Activated CD4-positive, alpha-beta T cell treated with anti-CD3 and anti-CD28 coated beads, Interleukin-2, Interleukin-6, amounts not matched to agents 100 ng/mL and 50 ng/mL, durations not matched to agents 16 hours and 8 hours (primary cell): ENCODE measurements at places on chromosomes 12 and 14.
A peak's percentile ranks its signal among the peaks of the same experiment; 100 is the strongest.

DNA sequence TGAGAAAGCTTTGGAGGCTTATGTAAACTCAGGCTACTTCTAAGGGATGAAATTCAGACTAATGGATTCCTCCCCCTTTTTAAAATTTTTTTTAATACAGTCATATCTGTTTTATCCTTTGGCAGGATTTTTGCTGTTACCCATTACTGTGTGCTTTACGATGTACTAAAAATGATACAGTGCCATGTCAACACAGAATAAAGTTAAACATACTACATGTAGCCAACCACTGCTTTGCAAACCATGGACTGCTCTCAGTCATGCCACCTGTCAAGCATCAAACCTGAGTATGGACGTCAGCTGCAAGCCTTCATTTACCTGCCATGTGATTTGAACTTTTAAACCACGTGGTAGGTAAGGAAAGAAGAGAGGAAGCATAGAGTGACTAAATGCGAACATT, 325.8 kb downstream of the FUT8 start:
- DNase-seq, result no peak

DNA sequence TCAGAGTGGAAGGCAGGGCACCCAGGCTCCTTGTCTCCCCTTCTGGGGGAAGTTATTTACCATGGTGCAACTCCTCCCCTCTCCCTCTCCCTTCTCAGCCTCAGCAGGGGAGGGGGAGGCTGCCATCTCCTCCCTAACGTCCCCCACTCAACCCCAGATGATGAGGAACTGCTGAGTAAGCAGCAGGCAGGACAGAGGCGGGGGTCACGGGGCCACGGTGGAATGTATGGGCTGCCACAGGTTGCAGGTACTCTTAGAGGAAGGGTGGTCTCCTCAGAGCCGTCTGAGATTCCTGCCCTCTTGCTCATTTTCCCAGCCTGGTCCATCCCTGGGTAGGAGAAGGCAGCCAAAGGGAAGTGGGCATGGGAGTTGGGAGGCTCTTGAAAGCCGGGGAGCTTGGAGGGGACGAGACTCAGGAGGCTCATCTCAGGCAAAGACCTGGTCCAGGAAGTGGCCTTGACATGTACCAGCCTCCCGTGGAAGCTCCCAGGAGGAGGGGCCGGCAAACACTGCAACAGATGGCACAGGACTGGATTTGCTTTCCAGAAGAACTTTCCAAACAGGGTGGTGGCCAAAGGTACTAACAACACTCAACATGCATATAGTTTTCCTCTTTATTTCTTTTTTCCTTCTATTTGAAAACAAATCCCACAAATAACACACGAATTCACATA, 19.0 kb downstream of the RIN3 start:
- DNase-seq, result no peak

DNA sequence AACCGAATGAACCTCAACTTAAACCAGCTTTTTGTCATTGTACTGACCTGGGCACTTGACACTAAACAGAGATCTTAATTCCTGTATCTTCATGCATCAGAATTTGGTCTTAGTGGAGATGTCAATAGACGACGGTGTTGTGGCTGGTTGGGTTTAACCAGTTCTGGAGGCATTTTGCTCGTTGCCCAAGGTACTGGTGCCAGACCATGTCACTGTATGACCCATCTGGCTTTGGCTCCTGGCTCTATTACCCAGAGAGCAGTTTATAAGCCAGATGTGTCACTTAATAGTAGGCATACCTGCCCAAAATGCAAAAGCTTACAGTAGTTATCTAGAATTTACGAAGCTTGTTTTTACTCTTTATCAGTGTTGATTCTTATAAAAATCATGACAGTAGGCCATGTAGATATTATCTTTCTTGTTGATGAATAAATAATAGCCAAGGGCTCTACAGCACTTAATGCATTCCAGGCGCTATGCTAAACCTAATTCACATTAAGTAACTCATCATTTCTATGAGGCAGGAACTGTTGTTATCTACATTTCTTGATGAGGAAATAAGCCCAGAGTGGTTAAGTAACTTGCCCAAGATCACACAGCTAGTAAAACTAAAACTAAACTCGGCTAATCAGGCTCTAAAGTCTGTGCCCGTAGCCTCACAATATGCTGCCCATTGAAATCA, 179.7 kb upstream of the HIF1A start:
- no peak for DNase-seq

GRCh38 chr14:54127526-54127925, 170.9 kb upstream of the BMP4 start:
- no peak for DNase-seq

DNA sequence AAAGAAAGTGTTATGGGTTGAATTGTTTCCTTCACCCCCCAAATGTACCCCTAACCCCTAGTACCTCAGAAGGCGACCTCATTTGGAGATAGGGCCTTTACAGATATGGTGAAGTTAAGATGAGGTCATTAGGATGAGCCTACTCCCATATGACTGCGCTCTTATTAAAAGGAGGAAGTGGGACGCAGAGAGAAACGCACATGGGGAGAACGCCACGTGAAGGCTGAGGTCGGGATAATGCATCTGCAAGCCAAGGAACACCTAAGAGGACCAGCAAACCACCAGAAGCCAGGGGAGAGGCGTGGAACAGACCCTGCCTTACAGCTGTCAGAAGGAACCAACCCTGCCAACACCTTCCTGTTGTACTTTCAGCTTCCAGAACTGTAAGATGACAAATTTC, 1.7 kb upstream of the NRIP2 start:
- DNase-seq, result no peak

- no peak for DNase-seq
Observed at GRCh38 chr12:117009759-117010158, 89.5 kb downstream of the TESC start.

DNA sequence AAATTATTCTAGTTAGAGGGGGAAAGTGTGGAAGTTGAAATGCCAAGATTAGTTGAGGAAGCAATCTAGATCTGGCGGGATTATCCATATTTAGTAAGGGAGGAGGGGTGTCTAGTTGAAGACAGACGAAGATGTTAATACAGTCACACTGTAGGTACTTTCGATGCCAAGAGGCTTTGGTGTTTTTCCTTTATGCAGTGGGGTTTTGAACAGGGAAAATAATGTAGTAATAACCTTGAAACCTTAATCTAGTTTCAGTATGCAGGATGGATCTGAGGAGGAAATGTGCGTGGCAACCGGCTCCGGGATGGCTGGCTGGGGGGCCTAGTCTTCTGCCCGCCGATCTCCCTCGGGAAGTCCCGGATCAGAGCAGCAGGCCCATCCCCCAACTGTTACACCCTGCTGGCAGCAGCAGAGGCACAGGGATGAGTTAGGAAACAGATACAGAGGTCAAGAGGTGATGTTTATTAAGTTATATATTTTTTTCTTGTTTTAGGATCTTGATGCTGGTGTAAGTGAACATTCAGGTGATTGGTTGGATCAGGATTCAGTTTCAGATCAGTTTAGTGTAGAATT, 27.4 kb downstream of the MDM2 start:
- no peak for DNase-seq

DNA sequence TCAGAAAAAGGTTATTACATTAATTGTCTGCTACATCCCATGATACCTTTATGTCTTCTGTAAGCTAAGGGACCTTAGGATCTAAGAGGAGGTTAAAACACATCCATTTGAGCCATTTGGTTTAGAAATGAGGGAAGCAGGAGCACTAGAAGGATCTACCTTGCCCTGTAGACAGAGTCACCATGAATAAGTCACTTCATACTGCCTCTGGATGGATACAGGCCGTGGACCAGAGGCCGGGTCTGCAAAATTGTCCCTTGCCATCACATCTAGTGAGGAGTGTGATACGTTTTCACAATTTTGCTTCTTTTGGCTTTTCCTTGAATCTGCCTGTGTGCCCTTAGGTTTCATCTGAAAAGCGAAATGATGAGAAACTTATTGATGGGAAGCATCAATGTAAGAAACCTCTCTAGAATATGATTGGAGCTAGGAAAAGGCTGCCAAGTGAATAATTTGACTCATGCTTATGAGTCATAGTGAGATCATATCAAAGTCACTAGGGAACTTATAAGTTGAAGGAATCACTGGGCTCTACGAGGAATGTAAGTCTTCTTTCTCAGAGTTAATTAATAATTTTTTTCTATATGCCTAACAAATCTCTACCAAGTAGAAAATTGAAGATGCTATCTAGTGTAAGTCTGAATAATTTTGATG, 10.8 kb downstream of the GLRX5 start:
- no peak for DNase-seq

DNA sequence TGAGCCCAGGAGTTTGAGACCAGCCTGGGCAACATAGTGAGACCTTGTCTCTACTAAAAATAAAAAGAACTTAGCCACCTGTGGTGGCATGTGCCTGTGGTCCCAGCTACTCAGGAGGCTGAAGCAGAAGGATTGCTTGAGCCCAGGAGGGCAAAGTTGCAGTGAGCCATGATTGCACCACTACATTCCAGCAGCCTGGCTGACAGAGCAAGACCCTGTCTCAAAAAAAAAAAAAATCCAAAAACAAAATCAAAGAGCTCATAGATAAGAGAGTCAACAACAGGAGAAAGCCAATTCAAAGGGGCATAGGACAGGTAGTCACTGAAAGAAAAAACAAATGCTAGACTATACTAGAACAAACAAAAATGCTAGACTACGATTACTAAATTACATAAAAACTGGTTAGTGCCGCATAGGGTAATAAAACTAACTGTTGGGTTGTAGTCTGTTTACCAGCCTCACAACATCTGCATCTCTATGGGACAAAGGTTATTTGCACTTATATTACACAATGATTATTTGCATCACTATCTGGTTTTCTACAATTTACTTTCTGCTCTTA, 16.6 kb upstream of the EEA1 start:
- no peak for DNase-seq

GRCh38 chr12:6745741-6746525, 7.0 kb downstream of the MLF2 start:
- peak; percentile 21 for DNase-seq

DNA sequence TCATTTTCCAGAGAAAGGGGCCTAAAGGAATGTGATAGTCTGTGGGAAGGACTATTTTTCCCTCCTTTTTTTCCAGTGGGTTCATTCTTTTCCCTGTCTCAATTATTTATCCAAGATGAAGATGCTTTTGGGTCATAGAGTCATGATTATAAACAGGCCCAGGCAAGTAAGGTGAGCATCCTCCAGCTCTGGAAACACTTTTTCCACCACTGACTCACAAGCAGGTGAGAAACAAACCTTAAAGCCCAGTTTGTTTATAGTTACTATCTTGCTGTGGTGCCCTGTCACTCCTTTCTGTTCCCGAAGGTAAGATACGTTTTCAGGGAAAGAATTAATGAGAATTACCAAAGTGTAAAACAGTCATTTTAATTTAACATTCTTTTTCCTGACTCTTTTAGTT, 107.7 kb upstream of the IFNG-AS1 start:
- DNase-seq, result no peak

- DNase-seq, result no peak
Observed at GRCh38 chr12:64102339-64102738, 119.8 kb downstream of the KICS2 start.

- no peak for DNase-seq
Observed at GRCh38 chr12:2323532-2324255, 270.9 kb downstream of the CACNA1C start.

GRCh38 chr12:131916306-131917138, 12.6 kb upstream of the PUS1 start:
- no peak for DNase-seq

- DNase-seq, result no peak
Observed at GRCh38 chr14:77478029-77478428, 20.1 kb downstream of the AHSA1 start.

DNA sequence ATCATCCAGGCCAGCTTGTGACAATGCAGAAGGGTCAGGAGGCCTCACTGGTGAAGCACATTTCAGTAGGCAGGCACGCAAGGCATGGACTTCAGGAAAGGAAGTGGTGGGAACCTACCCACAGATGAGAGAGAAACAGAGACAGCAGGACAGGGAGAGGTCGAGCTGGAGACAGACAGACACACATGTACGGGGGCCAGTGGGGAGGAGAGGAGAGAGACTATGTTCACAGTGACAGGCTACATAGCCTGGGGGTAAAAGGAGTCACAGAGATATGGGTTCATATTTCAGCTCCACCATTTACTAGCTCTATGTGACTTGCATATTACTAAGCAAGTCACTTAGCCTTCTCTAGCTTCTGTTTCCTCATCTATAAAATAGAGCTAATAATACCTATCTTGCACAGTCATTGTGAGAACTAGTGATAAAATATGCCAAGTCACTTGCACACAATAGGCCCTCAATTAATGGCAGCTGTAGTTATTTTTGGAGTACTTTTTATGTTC, 91.1 kb upstream of the FUT8 start:
- peak; percentile 63 for DNase-seq

- DNase-seq, result no peak
Observed at GRCh38 chr12:124388038-124388671, 93.3 kb downstream of the RFLNA start.

- DNase-seq, result peak; percentile 65
Observed at GRCh38 chr12:109110988-109111495, 5.3 kb upstream of the ACACB start.

- DNase-seq, result no peak
Observed at GRCh38 chr12:12872139-12872933, 19.0 kb upstream of the GPRC5A start.
